Ureter (tissue), 1 donor: ENCODE measurements at places on chromosomes 12 and 14. TPM values are rescaled to one million over a fixed set of nuclear protein-coding genes. Genes with fewer than 3 reads are reported as not detected.

The RGS6 gene
- 1.1 TPM for total RNA-seq

The KCNMB4 gene
- 0.44 TPM for total RNA-seq

The TMEM229B gene
- total RNA-seq, result 24.7 TPM

The GDF3 gene
- not detected for total RNA-seq

The SERPINA4 gene
- not detected for total RNA-seq

The A2ML1 gene
- 5.9 TPM for total RNA-seq

The ADGRD1 gene
- 80.2 TPM for total RNA-seq

The AICDA gene
- total RNA-seq, result not detected

The ARL1 gene
- 140 TPM for total RNA-seq

The RNFT2 gene
- 7.2 TPM for total RNA-seq

The FLRT2 gene
- total RNA-seq, result 25.5 TPM

The DPF3 gene
- 2.0 TPM for total RNA-seq

The OR4N2 gene
- not detected for total RNA-seq

The IL31 gene
- not detected for total RNA-seq

The SLC15A5 gene
- total RNA-seq, result not detected

The GCH1 gene
- 13.8 TPM for total RNA-seq

The PRPH gene
- total RNA-seq, result 1.7 TPM

The CD69 gene
- total RNA-seq, result 10.7 TPM

The RNF212B gene
- not detected for total RNA-seq

The ACOT4 gene
- total RNA-seq, result 4.7 TPM

The SLC16A7 gene
- 33.4 TPM for total RNA-seq

The KRT83 gene
- not detected for total RNA-seq

The KITLG gene
- 17.2 TPM for total RNA-seq

The TIMELESS gene
- 11.0 TPM for total RNA-seq

The EPYC gene
- total RNA-seq, result not detected

The CPM gene
- total RNA-seq, result 35.4 TPM

The CEBPE gene
- not detected for total RNA-seq

The OR6S1 gene
- not detected for total RNA-seq

The PRH2 gene
- not detected for total RNA-seq

The COCH gene
- 7.3 TPM for total RNA-seq

The ESRRB gene
- 0.16 TPM for total RNA-seq

The INHBC gene
- total RNA-seq, result not detected

The AP5M1 gene
- 50.4 TPM for total RNA-seq

The RIPK3 gene
- 22.4 TPM for total RNA-seq

The PRKCH gene
- 90.2 TPM for total RNA-seq

The TBX5 gene
- 0.10 TPM for total RNA-seq

The DAO gene
- not detected for total RNA-seq

The ACSM4 gene
- total RNA-seq, result not detected

The ERP29 gene
- 115 TPM for total RNA-seq

The CDK2 gene
- 23.2 TPM for total RNA-seq

The EIF5 gene
- total RNA-seq, result 194 TPM

The GLS2 gene
- total RNA-seq, result 4.5 TPM

The INSM2 gene
- not detected for total RNA-seq

The MFAP5 gene
- 17.0 TPM for total RNA-seq

The PDE3A gene
- total RNA-seq, result 6.5 TPM

The KLHL33 gene
- 0.26 TPM for total RNA-seq

The CLEC2D gene
- total RNA-seq, result 32.6 TPM

The SUPT16H gene
- total RNA-seq, result 75.0 TPM

The COA8 gene
- 37.3 TPM for total RNA-seq

The DEGS2 gene
- 59.9 TPM for total RNA-seq

The TAS2R10 gene
- total RNA-seq, result 0.62 TPM

The GAS2L3 gene
- total RNA-seq, result 6.0 TPM
